ENCODE measurements at places on chromosomes 16 and 17.

DNA sequence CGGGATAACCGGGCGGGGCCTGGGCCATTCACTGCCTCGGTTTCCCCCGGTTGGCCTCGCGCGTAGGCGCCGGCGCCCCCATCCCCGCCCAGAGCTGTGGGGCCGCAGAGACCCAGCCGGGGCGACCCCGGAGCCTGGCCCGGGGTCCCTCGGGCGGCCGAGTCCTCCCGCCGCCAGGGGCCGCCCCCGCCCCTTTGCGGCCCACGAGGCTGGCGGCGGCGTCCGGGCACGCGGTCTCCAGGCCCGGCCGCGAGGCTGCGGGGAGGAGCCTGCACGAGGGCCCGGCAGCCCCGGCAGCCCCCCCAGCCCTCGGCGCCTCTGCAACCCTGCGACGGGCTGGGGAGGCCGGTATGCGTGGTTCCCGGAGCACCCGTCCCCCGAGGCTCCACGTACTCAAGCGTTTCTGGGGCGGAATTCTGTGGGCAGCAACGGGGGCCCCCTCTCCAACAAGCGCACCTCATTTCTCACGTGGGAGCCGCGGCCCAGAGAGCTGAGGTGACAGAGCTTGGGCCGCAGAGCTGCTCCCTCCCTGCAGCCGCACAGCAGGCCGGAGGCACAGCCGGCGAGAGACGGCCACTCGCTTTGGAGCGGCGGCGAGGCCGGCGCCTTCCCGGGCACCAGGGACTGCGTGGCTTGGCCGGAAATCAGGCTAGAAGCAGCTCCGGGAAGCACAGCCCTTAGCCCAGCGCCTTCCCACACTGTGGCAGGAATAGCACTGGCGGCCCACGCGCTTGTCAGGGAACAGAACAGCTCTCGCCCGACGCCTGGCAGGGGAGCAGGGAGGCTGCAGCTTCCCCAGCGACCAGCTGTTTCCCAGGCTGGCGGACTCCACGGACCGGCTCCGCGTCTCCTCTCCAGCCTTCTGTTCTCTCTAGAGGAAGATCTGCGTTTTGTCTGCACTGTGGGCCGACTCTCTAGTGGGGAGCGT is 867 bp upstream of the LIMD2 start:
- DNase-seq, result peak; percentile 38

DNA sequence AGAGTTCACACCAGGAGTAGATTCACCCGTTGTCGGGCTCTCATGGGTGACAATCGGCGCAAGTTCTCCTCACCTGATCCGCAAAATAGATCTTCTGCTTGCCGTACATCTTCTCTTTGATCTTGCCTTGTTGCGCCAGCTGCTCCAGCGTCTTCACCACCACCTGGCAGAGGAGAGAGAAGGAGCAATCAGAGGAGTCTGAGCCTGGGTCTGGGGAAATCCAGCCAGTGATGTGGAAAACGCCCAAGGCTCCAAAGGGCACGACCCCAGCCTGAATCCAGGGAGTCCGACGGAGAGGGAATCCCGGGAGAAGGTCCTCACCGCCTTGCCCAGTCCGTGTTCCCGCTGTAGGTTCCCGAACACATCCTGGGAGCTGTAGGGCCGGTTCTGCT is 393 bp downstream of the PSMC3IP start:
- DNase-seq, result no peak

DNA sequence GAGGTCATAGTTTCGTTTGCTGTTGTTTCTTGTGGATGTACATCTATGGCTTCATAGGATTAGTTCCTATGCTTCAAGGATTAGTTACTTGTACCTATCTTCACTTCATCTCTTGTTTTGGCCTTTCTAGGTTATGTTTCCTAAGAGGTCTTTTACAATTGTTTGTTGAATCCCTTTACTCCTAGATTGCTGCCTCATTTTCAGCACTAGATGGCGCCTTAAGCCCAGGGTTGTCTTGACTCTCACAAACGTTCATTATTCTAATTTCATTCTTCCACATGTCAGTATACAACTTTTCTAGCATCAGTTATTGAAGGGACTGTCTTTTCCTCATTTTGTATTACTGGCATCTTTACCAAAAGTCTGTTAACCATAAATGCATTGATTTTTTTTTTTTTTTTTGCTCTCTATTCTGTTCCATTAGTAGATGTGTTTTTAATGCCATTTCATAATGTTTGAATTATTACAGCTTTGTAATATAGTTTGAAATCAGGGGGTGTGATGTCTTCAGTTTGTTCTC is 45.0 kb upstream of the NACA2 start:
- peak; percentile 19 for DNase-seq

DNA sequence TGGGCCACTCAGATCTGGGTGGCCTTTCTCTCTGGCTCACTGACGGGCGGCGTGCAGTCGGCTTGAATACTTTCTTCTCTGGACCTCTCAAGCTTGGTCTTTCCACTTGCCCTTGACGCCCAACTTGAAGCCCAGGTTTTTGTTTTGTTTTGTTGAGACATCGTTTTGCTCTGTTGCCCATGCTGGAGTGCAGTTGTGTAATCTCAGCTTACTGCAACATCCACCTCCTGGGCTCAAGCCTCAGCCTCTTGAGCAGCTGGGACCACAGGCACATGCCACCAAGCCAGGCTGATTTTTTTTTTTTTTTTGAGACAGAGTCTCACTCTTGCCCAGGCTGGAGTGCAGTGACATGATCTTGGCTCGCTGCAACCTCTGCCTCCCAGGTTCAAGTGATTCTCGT is 22.7 kb upstream of the KIF19 start:
- no peak for DNase-seq

GRCh38 chr17:7511108-7511507 is 26.9 kb downstream of the POLR2A start:
- DNase-seq, result no peak

DNA sequence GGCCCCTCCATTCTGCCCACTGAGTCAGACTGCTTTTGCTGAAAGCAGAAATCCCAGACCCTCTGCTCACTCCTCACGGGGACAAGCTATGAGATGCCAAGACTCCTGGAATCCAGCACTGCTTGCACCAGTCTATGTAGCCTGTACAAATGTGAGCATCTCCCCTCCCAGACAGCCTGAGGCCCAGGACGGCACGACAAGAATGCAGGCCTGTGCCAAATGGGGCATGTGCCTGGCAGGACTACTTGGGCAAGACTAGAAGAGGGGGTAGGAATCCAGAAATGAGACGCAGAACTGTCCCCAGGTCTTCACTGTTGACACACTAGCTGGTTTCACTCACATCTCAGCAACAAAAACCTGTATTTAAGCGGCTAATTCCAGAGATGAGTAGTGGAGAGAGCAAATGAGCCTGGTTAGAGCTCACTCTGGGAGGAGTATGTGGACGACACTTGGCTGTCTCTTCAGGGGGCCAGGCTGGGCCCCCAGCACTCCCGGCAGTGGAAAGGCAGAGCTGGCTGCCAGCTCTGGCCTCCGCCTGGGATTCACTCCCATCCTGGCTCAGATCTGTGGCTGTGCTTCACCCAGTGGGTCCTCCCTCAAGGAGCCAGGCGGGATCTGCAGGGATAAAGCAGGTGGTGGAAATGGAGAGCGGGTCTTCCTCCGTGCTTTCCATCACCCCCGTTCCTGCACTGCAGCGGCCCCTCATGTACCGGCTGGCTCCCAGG is 2.9 kb upstream of the MYO1C start:
- no peak for DNase-seq

- no peak for DNase-seq
These were observed at the start of gene LDHD for GRCh38 chr16:75116081-75116910. Gene LDHD, minus strand, starts transcription at chr16:75116780. Its CDS starts 60 bp downstream, at chr16:75116720.

DNA sequence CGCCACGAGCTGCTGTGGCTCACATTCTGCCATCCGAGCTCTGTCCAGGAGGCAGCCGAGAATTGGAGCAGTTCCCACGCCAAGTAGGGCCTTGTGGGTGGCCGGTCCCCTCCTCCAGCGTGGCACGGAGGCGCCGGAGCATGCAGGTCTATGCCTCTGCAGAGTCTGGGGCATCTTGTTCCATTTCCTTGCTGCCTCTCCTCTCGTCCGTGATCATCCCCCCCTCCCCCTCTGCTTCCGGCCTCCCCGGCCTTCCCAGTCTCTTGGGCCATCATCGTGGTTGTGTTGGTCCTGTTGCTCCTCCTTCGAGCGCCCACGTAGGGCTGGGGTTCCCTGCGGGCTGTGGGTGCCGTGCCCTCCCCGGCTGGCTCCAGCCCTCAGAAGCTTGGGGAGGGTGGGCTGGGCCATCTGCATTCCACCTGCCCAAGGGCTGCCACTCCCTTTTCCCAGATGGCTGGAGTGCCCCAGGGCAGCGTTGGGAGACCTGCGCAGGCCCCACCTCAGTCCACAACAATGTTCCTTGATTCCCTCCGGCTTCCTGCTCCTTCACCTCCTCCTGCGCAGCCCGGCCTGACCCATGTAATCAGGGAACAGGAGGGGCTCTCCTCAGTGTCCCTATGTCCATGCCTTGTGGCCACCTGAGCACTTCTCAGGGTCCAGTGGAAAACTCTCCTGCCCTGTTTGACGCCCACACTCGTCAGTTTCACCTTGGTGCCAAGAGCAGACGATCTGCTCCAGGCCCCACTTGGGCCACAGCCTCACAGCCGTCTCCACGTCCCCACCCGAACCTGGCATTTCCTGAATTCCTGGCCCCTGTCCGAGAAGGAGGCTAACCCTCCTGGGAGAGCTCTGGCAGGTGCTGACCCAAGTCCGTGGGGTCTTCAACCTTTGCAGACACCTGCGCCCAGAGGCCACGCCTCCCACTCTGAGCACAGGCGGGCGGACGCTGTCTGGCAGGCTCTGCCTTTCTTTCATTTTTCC is 37.1 kb downstream of the BAIAP2 start:
- no peak for DNase-seq

DNA sequence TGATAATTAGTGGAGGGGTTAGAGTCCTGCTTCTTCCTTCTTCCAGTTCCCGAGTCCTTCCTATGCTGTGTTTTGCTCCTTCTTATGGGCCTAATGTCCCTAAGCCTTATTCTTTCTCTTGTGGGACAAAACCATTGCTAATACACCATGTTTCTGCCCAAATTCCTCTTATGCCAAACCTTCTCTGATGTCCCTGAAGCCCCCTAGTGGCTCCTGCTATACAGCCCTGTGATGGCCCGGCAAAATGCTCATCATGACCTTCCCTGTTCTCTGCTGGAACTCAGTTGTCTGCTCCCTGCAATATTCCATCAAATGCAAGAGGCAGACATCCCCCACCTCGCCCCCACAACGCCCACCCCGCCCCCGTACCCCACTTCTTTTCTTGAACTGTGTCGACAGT is 171.6 kb downstream of the CDH11 start:
- DNase-seq, result no peak

GRCh38 chr16:68022278-68022727 is 729 bp downstream of the DDX28 start:
- DNase-seq, result no peak

- DNase-seq, result no peak
These were observed 25.8 kb downstream of the SRCIN1 start for GRCh38 chr17:38579934-38580333.

- no peak for DNase-seq
These were observed 2.3 kb downstream of the NGFR start for GRCh38 chr17:49497148-49498028.

GRCh38 chr16:59259074-59259949 is 525.2 kb upstream of the GOT2 start:
- no peak for DNase-seq

GRCh38 chr17:155576-155975 is 18.2 kb downstream of the SCGB1C2 start:
- DNase-seq, result no peak

DNA sequence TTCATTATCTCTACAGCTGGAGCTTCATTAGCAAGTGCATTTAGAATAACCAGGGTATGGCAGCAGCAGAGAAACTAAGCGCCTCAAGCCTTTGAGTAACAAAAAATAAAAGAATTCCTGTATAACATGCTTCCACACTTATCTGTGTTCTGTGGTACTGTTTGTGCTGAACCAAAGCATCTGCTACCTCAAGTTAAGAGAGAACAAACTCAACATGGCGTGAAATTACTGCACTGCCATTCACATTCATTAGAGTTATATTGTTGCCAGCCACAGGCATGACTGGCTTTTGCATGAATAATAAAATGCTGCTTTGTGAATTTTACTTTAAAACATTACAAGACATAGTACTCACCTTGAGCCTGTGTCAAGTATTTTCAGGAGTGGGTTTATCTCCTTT is 76.6 kb downstream of the NLK start:
- DNase-seq, result no peak

- DNase-seq, result no peak
These were observed 146.3 kb downstream of the CMIP start for GRCh38 chr16:81590714-81591544.

- DNase-seq, result no peak
These were observed 18.7 kb upstream of the BEAN1 start for GRCh38 chr16:66408163-66409048.

- DNase-seq, result no peak
These were observed 18.1 kb upstream of the ICAM2 start for GRCh38 chr17:64038331-64039105.

- no peak for DNase-seq
These were observed 21.3 kb upstream of the CDH15 start for GRCh38 chr16:89150090-89150835.

GRCh38 chr16:30663820-30664219 is 5.6 kb downstream of the FBRS start:
- no peak for DNase-seq

GRCh38 chr17:3475251-3475685 is 529 bp upstream of the ASPA start:
- no peak for DNase-seq

- DNase-seq, result no peak
These were observed 90.4 kb upstream of the PLEKHM1 start for GRCh38 chr17:45580924-45581323.

DNA sequence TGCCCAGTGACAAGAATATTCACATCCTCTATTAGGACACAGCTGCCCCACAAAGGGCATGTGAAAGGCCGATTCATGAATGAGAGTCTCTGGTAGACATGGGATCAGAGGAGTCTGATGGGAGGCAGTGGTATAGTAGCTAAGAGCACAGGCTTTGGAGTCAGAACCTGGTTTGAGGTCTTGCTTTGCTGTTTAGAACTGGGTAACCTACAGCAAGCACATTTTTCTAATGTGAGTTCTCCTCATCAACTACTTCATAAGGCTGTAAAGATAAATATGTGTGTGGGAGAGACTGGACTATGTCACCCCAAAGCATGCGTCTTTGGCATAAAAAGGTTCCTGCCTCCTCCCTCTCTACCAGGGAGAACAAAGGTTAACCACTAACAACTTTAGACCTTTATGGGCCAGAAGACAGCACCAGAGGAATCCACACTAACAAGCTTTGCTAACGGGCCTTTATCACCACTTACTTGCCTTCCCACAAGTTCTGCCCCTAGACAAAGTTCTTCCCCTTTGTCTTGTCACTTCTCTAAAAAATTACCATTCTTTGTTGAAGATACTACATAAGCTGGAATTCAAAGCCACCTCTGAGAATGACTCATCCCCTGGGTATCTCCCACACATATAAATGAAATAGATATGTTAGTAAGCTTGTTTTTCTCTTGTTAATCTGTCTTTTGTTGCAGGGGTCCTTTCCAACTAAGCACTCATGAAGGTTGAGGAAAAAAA is 21.1 kb downstream of the CDR2 start:
- DNase-seq, result no peak

GRCh38 chr17:11404431-11405276 is 163.6 kb downstream of the SHISA6 start:
- DNase-seq, result no peak

GRCh38 chr16:57873218-57873617 is 70.9 kb upstream of the KIFC3 start:
- no peak for DNase-seq
